ENCODE measurements at places on chromosomes 7 and 10.

GRCh38 chr7:35374858-35375257 lies 121.0 kb upstream of the TBX20 start:
- DNase-seq, result no peak

DNA sequence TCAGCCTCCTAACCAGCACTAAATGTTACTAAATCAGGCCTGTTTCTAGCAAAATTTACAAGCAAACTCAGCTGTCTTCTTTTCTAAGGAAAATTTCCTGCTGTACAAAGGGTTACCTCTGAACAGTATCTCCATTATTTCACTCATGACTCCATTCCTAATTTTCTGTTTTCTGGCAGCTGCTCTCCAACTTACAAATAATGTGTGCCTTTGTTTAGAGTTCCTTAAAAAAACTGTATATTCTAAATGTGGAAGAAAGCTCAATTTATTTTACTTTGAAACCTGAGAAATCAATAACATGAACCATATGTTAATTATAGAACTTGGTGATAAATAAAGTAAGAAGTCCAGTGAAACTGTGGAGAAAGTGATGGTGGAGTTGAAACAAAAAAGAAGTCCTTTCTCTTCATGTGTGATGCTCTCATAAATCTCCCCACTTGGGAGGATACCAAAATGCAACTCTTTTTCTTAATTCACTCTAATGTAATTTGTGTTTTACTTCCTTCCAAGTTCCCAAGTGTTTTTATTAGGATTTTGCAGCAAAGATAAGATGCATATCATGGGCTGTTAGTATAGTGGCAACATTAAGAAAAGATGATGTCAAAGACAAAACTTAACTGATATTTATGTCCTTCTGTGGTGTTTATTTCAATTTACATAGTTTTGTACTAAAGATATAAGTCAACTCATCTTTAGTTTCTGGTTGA lies 74.8 kb downstream of the CDK6 start:
- DNase-seq, result no peak

DNA sequence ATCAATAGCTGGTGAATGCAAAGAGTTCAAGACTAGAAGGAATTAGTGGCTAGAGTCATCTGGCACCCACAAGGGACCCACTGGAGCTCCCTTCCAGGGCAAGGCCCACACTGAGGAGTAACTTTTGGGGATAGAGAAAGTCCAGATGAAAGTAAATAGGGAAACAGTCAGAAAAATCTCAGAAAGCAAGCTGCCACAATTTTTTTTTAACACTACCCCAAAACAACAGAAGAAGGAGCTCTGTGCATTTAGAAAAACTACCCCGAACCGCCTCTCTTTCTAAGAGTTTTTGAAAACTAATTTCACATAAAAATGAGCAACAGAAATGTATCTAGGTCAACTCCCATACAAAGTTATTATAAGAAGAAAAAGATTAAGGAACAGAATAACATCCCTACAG lies 42.2 kb downstream of the AOAH start:
- no peak for DNase-seq

DNA sequence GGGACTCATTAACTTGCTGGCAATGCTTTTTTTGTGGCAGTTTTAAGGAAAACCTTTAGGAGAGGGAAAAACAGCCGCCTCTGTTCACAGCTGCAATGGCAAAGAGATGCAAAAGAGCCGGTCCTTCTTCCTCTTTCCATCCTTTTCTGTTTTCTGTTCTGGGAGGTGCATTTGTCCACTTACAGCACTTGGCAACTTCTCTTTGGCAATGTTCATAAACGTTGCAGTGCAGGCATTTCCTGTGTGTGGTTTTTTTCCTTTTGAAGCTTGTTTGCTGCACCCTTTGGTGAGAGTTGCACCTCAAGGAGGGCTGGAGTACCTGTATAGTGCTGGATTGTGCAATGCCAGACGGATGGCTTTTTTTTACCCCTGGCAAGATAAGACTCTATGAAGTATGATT lies 53.9 kb upstream of the HABP2 start:
- DNase-seq, result no peak

GRCh38 chr7:68107261-68107660 lies 1110.6 kb downstream of the TYW1 start:
- DNase-seq, result no peak

All from SIG-M5 (cell line).